Activated CD8-positive, alpha-beta T cell treated with anti-CD3 and anti-CD28 coated beads for 36 hours (primary cell): ENCODE measurements at places on chromosomes 2 and 18. TPM values are rescaled to one million over a fixed set of nuclear protein-coding genes. Genes with fewer than 3 reads are reported as not detected.
A peak's percentile ranks its signal among the peaks of the same experiment; 100 is the strongest.

DNA sequence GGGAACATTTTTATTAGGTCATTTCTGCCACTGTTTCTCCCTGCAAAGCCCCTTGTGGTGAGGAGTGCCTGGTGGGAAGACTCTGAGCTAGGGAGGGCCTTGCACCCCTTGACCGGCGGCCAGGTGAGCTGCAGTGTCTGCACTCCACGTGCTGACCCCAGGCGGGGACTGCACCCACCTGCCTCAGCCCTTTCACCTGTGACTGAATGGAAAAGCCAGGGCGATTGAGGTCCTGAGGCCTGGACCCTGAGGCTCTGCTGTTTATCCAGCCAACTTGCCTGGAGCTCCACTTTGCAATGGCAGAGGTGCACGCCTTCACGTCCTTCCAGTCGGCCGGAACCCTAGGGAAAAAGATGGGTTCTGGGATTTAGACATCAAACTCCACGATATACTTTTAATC, 53.1 kb downstream of the TMEM18 start:
- H3K27ac ChIP-seq = no peak overlapping the region
- H3K4me3 ChIP-seq = no peak overlapping the region
- DNase-seq = no peak
- H3K4me1 ChIP-seq = no peaks in the 10 kb centered on the region
- no peaks in the 10 kb centered on the region for H3K36me3 ChIP-seq

- peaks cover 7% of the 10 kb centered on the region for H3K4me1 ChIP-seq
- no peaks in the 10 kb centered on the region for H3K36me3 ChIP-seq
- DNase-seq = no peak
- peak overlapping the region; percentile 83 for H3K4me3 ChIP-seq
These were observed 102.9 kb upstream of the RAB6C start for GRCh38 chr2:129876541-129876940.

TNFRSF11A gene
- total RNA-seq = 7.3 TPM

GRCh38 chr2:24183366-24184069, 8.7 kb downstream of the FAM228A start:
- no peaks in the 10 kb centered on the region for H3K4me1 ChIP-seq
- no peak for DNase-seq
- no peak overlapping the region for H3K4me3 ChIP-seq
- no peak overlapping the region for H3K27ac ChIP-seq
- no peaks in the 10 kb centered on the region for H3K27me3 ChIP-seq
- H3K36me3 ChIP-seq = peaks cover 3% of the 10 kb centered on the region

DNA sequence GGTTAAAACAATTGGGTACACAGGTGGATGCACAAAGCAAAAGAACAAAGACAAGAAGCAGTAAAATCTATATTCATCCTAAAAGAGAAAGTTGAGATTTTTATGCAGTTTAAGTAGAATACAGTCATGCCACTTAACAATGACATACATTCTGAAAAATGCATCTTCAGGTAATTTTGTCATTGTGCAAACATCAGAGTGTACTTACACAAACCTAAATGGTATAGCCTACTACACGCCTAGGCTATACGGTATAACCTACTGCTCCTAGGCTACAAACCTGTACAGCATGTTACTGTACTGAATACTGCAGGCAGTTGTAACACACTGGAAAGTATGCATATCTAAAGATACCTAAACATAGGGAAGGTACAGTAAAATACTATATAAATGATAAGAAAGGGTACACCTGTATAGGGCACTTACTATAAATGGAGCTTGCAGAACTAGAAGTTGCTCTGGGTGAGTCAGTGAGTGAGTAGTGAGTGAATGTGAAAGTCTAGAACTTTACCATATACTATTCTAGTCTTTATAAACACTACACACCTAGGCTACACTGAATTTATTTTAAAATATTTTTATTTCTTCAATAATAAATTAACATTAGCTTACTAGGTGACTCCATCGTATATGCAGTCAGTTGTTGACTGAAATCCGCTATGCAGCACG, 132.9 kb downstream of the BARD1 start:
- H3K4me1 ChIP-seq = no peaks in the 10 kb centered on the region
- DNase-seq = no peak
- H3K27me3 ChIP-seq = no peaks in the 10 kb centered on the region
- no peak overlapping the region for H3K27ac ChIP-seq
- H3K4me3 ChIP-seq = no peak overlapping the region
